ELR (cell line): ENCODE measurements at places on chromosomes 11 and 22.

- no peak for DNase-seq
Measured at GRCh38 chr11:123202155-123203151, 7.4 kb upstream of the CLMP start.

GRCh38 chr11:125945011-125945796 lies 640 bp upstream of the VSIG10L2 start:
- no peak for DNase-seq

DNA sequence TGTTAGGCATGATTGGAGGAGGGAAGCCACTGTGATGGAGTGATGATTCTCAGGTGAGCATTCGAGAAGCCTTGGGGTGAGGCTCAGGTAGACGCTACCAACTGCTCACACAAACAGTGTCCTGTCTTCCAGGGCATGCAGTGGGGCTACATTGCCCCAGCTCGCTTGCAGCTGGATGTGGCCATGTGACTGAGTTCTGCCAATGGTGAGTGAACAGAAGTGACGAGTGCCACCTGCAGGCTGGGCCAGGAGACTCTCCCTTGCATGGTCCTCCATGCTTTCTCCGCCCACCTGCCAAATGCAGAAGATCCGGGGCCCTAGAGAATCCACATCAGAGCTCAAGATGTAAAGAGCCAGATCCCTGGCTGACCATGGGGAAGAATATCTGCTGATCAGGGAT lies 195.9 kb downstream of the BCR start:
- DNase-seq = peak; percentile 46

DNA sequence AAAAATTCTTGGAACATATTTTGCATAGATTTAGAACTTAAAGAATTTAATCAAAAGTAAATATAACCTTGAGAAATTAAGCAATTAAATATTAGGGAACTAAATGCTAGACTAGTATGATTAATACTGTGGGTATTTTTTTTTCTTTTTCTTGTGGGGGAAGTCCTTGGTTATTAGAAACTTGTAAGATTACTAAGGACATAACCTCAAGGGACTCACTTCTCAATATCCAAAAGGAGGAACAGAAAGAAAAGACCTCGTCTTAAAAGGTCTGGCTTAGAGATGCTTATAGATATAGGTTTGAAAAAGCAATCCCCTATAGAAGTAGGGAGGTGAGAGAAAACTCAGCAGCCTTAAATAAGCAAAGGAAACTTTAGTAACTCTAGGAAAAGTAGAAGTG lies 368.5 kb downstream of the INSC start:
- no peak for DNase-seq

GRCh38 chr11:93648158-93648557 lies 13.3 kb upstream of the CEP295 start:
- DNase-seq = peak; percentile 30

DNA sequence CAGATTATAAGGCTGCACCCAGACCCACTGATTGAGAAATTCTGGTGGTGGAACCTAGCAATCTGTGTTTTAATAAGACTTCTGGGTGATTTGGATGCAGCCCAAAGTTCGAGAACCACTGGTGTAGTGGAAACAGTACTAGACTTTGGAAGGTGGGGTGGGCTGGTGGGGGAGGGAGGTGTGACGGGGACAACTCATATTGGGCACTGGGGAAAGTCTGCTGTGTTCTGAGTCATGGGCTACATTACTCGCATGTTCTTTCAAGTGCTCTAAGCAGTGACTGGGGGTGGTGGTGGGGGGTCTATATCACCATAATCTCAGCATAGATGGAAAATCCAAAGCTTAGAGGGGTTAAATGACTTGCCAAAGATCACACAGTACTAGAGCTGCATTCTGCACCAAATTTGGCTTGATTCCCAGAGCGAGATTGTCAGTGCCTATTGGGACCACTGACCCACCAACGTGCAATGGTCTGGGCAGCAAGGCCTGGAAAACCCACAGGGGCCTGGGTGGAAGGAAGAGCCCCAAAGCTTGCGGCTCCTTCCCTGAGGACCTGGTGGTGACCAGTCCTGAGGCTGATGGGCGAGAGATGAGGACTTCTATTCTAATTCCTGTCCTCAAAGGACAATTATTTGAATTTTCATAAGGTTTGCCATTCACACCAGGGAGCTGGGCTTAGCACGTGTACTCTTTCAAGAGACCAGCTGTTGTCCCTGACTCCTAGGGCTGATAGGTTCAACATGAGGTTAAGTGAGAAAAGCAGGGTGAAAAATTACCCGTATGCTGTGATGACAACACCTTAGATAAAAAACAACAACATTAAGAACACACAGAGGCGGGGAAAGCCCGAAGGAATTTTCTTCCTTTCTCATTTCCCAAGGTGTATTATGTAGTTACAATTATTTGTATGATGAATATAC lies 77.5 kb upstream of the NARS2 start:
- DNase-seq = no peak

GRCh38 chr11:19994672-19995071 lies 165.6 kb downstream of the DBX1 start:
- DNase-seq = peak; percentile 9

DNA sequence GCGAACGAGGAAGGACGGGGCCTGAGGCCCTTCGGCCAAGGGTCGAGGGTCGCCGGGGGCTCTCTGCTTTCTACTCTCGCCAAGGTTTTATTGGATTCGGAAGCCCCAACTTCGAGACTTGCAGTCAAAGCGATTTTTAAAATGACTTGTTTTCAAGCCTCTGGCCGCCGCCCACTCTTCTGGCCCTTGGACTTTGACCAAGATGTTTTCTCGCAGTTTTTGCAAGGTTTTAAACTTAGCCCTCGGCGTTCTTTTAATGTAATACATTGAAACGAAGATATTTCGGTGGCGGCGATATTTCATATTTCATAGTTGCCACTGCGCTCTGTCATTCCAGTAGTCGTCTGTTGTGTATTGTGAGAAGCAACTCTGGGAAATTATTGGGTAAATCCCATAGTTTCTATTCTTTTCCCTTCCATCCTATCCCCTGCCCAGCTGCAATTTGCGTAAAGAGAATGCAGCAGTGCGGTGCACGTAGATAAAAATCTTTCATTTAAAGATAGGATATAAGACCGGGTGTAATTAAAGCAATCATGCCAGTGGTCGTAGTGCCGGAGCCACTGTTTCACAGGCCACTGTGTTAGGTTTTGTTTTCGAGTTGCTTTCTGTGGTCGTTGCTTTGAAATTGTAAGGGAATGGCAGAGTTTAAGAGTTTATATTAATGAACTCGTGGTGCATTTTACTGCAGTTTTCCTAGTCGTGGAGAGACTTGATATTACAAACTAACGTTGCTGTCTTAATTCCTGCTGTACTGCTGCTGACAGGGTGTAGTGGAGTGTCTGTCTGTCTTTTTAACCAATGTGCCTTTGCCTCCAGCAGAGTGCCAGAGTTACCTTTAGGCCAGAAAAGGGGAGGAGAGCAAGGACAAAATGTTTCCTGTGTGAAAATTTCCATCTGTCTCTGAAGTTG lies 702 bp downstream of the BIRC2 start:
- DNase-seq = peak; percentile 53

DNA sequence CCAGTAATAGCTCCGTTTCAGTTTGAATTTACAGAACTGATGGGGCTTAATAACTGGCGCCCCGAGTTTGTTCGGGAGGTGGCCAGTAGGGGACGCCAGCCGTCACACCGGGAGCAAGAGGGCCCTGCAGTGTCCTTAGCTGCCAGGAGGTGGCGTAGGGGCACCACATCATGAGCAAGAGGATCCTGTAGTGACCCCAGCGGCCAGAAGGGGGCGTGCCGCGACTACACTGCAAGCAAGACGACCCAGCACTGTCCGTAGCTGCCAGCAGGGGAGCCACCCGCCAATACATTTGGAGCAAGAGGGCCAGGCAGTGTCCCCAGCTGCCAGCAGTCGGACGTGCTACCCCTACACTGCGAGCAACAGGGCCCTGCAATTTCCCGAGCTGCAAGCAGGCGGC lies 663.7 kb upstream of the B3GAT1 start:
- peak; percentile 43 for DNase-seq

DNA sequence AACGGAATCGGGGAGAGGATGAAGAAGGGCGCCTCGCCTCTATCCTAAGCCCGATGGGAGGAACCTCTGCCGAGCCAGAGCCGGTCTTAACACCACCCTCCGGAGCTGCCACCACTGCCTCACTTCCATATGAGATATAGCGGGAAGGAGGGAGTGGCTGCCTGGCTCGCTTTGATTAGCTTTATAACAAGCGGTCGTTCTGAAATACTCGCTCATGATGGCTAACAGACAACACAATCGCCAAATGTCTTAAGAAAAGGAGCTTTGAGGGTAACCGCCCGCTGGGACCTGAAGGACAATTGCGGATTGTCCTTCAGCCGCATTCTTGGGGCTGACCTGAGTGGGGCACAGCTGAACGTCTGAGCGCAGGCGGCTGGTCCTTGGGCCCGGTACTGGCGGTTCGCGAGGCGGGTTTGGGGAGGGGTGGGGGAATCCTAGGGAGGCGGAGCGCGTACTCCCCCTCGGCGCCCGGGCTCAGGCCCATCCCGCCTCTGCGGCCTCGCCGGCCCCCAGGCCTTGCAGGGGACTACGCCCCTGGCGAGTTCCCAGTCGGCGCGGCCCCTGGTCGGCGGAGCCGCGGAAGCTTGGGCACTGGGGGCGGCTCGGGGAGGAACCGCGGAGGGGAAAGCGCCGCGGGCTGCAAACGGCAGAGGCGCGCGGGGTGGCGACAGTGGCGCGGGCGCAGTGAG lies at the start of gene PLAAT5:
TSS of gene PLAAT5 (minus strand) at position 617 of the 689 bp plus-strand sequence. CDS start at position 484, 133 bp downstream.
- peak; percentile 31 for DNase-seq
